ENCODE measurements at places on chromosomes 4 and X.

DNA sequence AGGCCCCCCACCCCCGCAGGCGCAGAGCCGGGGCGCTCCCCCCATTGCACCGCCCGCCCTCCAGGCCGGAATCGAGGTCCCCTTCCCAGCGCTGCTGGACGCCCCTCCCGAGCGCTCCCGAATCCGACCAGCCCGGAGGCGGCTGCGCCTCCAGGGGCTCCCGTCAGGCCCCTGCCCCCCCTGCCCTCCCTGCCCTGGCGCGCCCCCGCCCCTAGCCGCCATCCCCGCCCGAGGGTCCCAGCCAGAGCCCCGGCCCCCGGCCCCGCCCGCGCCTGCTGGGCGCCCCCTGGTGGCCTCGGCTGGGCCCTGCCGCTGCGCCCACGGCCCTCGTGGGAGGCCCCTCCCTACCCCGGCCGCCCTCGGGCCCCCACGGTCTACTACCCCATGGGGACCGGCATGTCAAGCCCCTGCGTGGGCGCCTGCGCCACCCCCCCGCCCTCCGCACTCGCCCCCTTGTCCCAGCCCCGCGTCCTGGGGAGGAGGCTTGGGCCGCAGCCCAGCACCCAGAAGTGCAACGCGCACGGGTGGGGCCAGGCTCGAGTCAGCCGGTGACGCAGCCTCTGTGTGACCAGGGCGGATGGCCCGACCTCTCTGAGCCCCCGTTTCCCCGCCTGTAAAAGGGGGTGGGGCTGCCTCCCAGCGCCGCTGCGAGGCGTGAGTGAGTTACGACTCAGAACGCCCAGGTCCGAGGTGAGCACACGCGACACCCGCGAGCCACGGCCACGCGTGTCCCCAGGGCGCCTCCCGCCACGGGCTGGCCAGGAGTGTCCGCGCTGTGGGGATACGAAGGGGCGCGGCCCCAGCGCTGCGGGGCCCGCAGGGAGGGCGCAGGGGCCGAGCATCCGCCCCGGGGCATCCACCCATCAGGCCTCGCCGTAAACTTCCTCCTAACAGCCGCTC, 104.9 kb downstream of the FAM53A start:
- DNase-seq = peak; percentile 77

- DNase-seq = no peak
Observed at GRCh38 chr4:22721204-22721603, 28.5 kb downstream of the GBA3 start.

GRCh38 chr4:152064753-152065152, 303.9 kb upstream of the GATB start:
- no peak for DNase-seq

DNA sequence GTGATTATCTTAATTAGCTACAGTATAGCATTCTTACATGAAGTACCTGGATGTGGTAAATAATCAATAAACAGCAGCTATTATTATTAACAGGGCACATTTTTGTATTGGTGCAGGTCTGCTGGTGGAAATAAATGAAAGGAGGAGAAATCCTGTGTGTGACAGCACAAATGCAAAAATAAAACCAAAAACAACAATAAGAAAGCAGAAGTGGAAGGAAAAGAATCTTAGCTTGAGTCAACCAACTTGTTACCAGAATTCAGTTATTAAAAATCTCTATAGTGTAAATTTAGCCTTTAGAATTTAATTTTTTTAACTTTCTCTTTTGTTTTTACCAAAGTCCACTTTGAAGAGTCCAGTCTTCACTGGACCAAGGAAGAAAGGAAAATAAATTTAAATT, 63.1 kb upstream of the LSM6 start:
- no peak for DNase-seq

- DNase-seq = peak; percentile 26
Observed at GRCh38 chrX:53186351-53186750, 38.7 kb downstream of the KDM5C start.

DNA sequence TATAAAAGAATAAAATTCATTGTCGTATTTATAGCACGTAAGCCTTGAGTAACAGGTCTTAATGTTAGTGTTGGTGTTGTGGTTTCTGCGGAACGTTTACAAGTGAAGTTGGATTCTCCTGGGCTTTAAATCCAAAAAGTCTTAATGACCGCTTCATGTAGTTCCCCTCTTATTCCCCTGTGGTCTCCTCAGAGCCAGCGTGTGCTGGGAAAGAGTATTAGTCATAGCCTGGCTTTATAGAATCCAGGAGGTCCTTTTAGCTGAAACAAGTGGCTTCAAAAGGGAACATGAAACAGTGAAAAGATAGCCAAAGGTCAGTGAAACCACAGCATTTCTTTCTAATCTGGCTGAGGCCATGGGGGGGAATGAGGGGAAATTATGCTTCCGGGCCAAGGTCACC, 79.1 kb downstream of the CLCN4 start:
- DNase-seq = no peak

GRCh38 chr4:29259556-29259955, 1460.6 kb upstream of the PCDH7 start:
- no peak for DNase-seq

DNA sequence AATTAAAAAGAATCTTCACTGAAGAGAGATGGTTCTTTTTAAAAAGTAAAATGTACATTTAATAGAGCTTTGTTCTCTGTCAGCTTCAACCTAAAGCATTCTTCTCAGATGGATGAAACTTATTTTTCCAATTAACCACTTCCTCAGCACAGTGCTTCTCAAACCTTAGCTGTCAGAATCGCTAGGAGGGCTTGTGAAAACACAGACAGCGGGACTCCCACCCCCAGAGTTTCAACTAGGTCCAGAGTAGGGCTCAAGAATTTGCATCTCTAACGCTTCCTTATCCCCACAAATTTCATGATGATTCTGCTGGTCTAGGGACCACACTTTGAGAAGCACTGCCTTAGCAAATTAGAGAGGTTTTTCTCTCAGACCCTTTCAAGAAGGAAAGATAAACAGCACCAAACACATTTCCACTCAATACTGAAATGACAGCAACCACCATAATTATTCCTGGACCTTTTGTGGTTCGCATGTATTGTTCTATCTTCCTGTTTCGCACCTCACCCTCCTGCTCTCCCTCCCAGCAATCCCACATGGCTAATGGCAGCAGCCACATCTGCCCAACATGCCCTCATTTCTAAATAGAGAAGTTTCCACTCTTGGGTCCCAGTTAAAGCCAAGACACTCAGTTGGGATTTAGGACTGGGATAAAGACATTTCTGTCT, 73.2 kb downstream of the ZNF827 start:
- no peak for DNase-seq

DNA sequence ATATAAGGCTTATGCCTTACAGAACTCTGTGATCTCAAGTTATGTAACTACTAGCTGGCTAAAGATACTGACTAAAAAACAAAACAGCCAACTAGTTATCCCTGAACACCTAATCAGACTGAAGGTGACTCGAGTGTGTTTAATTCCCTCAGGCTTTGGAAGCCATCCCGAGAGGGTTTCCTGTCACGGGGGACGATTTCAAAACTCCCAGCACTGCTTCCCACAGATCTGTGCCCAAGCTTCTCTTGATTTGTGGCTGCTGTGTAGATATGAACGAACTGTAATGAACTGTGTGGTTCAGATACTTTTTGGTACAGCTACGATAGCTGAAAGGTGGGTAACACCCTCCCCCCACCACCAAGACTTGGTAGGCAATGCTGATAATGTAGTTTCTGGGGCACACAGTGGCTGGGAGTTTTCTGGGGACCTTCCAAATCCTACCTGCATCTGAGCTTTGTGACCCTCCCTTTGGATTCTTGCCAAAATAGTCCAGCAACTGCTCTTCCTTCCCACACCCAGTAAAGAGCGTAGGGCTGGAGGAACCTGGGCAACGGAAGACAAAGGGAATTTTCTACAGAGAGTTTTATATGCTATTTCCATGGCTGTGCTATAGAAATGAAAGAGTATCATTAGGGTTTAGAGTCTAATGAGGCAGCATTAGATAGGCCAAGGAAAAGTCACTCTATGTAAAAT, 148.8 kb downstream of the MGST2 start:
- no peak for DNase-seq

DNA sequence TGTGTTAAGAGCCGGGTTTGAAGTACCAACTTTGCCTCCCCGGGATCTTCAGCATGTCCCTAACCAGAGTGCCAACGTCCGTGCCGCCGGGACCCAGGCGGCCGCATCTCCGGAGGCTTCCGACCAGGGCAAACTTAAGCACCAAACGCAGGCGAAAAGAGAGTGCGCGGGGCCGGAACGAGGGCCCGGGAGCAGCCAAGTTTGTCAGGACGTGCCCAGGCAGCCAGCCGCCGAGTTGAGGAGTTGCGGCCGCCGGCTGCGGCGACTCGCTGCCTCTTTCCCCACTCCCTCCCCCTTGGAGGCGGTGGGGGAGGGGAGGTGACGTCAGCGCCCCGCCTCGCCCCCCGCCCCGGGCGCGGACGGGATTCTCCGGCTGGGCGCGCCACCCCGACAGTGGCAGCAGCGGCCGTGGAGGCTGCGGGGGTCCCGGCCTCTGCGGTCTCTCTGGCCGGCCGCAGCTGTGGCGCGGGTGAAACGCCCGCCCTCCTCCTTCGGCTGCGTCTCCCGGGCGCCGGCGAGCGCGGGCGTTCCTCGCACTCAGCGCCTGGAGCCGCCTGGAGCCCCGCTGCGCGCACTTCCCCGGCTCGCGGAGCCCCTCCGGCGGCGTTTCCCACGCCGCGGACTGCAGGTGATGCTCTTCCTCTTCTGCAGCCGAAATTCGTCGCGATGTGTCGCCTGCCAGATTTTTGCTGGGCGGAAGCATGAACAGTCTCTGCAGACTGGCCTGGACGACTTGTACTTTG, 2.9 kb upstream of the FAT1 start:
- DNase-seq = no peak

DNA sequence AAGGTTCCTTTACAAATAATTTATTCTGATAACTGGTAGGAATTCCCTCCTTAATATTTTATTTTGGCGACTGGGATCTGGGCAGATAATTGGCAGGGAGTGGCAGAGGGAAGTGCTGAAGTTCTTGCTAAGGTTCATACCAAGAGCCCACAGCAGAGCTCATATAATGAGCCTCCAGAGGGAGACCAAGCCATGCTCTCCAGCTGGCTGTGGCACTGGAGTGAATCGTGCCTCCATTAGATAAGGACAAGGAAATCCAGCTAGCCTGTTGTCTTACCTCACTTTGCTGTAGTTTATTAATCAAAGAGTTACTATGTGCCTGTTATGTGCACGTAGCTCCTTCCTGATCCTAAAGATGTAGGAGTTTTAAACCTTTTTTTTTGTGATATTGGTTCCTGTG, 1.3 kb downstream of the ASB12 start:
- no peak for DNase-seq

DNA sequence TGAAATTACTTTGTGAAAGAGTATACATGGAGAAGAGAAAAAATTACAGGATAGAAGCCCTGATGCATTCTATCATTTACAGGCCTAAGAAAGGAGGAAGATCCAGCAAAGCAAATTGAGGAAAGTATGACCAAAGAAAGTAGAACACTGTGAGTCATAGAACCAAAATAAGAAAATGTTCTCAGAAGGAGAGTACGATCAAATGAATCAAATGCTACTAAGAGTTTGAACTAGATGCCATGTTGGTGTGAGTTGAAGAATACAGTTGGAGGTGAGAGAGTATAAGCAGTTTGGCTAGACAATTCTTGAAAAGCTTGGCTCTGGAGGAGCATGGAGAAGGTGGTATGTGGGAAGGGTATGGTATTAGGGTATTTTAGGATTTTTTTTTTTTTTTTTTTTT, 161.8 kb downstream of the RPA4 start:
- DNase-seq = no peak

DNA sequence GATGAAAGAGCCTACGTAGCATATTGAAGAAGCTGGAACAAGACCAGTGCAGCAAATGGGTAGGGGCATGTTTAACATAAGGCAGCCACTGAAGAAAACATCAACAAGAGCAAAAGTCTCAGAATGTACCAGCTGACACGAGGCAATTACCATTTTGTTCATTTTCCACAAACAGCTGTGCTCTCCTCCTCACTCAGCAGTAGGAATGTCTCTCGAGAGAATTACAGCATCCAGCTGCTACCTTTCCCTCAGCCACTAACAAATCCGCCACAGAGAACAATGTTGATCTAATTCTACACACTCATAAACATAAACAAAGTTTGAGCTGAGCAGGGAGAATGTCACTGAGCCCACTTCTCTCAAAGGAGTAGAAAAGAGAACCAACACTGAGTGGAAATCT, 68.0 kb downstream of the OPHN1 start:
- DNase-seq = no peak

GRCh38 chr4:55312489-55313101, 33.4 kb upstream of the SRD5A3 start:
- no peak for DNase-seq

GRCh38 chrX:43504394-43504793, 151.7 kb upstream of the MAOA start:
- DNase-seq = no peak

DNA sequence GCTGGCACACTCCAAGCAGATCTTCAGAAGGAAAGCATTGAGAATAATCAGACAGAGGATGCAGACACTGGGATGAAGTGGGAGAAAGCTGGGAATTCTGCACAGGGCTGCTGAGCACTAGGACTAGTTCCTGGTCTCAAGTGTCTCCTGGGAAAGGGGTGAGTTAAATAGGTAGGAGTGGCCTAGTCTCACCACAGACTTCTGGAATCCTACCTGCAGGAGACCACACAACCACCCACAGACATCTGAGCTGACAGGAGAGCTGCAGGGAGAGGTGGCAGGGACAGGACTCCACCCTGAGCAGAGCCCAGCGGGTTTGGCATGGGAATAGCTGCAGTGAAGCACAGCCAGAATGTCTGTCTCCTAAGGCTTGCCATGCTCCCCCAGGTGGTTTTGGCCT, 95.1 kb upstream of the GALNTL6 start:
- DNase-seq = no peak

DNA sequence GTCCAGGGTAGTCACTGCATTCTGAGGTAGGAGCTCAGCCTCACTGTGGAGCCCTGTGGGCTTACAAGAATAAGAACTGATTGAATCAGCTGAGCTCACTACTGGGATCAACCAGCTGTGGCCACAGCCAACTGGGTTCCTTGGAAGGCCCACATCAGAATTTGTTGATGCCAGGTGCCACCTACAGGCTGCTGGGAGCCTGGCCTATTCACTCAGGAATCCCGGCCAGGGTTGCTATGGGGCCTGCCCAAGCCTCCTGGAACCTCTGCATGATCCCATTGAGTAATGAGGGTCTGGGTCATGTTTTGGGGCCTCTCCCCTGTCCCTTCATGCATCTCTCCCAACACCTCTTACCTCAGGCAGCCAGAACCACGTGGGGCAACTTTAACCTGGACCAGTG, 53.9 kb upstream of the KIAA1210 start:
- DNase-seq = no peak

- DNase-seq = no peak
Observed at GRCh38 chr4:153398713-153399112, 54.2 kb downstream of the MND1 start.

GRCh38 chrX:46485897-46486296, 59.3 kb downstream of the ZNF674 start:
- DNase-seq = no peak

DNA sequence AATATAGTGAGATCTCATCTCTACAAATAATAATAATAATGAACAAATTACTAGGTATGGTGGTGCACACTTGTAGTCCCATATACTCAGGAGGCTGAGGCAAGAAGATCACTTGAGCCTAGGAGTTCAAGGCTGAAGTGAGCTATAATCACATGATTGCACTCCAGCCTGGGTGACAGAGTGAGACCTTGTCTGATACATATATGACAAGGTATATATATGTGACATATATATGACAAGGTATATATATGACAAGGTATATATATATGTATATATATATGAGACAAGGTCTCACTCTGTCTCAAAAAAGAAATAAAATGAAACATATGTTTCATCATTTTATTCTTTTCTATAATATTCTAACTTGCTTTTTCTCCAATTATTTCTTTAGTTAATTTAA, 278.1 kb upstream of the TET2 start:
- DNase-seq = no peak

- DNase-seq = no peak
Observed at GRCh38 chr4:87644286-87644685, 5.8 kb upstream of the DMP1 start.
